ENCODE measurements at places on chromosomes 12 and 14.

DNA sequence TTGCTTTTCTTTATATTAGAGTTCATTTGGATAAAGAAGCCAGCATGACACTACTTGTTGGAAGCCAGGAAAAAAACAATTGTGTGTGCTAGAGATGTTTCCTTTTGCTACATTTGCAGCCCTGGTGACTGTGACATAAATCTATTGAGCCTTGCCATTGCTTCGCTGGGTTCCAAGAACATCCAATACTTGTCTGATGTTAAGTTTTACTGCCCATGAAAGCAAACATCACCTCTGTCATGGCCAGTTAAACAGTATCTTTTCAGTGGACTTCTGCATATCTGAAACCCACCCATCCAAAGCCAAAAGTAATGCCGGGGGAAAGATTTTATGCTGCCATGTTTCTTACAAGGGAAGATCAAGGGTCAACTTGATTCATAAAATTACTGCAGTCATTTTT, 184.0 kb downstream of the MSRB3 start:
- no peak for DNase-seq

DNA sequence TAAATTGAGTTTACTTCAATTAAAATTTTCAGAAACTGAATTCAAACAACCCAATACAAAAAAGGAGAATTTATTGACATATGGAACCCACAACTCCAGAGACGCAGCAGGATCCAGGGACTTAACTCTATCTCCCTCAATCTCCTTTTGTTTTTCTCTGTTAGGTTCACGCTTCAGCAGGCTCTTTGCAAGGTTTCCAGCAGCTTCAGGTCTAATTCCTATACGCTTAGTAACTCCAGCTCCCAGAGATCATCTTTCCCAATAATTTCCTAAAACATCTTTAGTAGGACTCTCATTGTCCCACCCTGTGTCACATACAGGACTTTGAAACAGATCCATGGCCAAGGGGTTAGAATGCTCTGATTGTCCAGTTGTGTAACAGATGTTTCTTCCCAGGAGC, 175.2 kb downstream of the RMST start:
- DNase-seq: no peak

DNA sequence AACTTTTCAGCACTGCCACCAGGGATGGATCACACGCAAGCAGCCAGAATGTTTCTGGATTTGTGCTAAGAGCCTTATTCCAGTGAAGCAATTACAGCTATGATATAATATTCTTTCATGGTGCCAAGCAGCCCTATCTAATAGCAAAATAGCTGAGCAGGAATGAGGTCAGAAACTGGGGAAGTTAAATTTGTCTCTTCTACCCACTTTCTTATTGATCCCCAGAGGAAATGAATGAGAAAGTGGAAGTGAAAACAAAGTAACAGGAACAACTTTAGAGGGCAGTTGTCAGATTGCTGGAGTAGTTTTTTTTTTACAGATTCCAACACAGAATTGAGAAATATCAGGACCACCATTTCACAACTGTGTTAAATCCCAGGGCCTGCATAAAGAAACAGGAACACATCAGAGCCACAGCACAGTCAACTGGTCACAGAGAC, 44.8 kb downstream of the GCH1 start:
- peak; percentile 24 for DNase-seq

GRCh38 chr14:102315121-102315520, 4.4 kb upstream of the ZNF839 start:
- no peak for DNase-seq

DNA sequence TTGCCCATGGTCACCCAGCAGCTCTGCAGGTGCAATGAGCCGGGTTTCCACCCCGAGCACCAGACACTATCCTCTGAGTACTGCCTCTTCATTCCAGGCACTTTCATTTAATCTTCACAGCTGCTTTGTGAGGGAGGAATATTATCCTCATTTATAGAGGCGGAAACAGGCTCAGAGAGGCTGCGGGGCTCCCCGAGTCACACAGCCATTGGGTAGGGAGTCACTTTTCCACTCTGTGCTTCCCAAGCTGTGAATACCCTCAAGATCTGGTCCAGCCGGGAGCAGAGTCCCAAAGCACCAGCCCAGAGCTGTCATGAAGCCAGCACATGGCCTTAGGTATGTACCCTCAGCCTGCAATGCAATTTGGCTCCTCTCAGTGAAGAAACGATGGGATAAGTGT, 51.7 kb upstream of the RIN3 start:
- no peak for DNase-seq

DNA sequence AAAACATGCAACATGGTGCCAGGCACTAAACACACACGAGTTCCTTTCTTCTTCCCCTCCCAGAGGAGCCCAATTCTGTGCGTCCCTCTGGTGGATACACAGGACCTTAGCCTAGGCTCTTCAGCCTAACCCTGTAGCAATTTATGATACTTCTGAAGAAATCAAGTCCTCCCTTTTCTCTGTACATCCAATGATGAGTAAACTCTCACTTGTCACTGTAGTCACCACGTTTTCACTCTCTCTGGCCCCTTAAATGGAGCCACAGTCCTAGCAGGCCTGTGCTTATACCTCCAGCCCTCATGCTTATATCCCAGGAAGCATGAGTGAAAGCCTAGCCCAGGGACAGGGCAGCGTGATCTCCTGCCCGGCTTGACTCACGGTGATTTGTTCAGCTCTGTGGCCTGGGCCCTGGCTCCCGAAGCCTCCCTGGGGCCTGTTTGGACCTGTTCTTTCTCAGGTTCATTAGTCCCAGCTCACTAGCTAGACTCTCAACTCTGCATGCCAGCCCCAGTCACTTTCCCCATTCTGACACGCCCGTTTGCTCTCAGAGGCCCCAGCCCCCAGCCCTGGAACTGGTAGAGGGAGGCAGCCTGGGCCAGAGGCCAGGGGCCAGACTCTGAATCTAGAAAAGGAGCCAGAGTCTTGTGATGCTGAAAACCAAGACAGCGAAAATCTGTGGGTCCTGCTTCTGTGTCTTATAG, 24.1 kb upstream of the PLEKHG3 start:
- DNase-seq: peak; percentile 14

DNA sequence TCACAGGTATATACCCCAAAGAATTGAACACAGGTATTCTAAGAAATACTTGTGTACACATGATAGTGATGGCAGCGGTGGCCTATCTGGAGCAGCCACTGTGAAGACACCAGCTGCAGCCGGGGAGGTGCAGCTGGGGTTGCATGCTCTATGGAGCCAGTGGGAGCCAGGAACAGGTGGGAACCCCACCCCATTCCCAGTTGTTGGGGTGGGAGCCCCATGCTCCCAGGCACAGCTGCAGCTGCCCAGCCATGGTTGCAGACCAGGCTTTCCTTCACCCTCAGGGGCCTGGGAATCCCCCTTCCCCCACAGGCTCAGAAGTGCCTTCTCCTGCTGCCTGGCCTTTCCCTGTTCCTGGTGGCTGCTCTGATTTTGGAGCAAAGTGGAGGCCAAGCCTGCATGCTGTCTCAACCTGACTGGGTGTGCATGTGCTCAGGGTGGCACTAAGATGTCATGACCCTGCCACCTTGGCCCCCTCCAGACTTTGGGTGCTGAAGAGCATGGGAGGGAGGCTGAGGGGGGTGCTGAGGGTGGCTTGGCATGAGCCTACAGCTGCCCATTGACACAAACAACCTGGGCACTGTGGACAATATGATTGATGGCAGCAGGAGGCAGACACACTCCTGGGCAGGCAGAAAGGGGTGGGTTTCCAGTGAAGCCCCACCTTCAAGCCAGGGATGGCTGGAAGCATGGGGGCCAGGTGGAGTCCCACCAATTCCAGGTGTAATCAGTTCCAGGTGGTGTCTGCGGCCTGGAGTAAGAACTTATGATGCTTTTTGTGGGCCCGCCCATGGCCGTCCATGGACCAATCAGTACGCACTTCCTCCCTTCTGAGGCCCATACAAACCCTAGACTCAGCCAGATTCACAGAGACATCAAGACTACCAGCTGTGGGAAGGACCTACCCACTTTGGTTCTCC, 234.7 kb downstream of the ADGRD1 start:
- no peak for DNase-seq

- peak; percentile 35 for DNase-seq
Observed at GRCh38 chr14:52077256-52077979, 8.6 kb upstream of the NID2 start.

GRCh38 chr12:130162267-130162666, at the start of gene FZD10:
TSS of gene FZD10 (plus strand) at chr12:130162464. CDS start at chr12:130162943, 479 bp downstream.
- peak; percentile 17 for DNase-seq

DNA sequence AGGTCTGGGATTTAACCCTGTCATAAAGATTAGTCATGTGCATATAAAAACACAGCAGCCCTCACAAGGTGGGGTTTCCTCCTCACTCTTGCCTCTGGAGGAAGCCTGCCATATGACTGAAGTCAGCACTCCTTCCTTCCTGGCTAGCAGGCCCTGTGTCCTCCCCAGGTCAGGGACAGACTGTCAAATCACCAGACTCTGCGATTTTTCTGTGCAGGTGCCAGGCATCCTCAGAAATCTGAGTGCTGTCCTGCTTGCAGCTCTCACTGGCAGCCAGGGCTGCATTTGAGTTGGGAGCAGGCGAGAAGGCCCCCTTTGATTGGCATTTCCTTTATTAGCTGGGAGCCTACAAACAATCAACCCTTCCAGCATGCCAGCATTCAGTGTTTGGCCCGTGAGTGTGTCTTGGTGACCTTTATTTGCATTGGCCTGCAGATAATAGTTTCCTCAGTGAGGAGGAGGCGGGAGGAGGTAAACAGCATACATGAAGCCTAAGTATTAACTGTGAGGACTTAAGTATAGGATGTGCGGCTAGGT, 183.8 kb upstream of the ARHGAP5 start:
- no peak for DNase-seq

GRCh38 chr12:12590961-12591360, 20.7 kb upstream of the CREBL2 start:
- DNase-seq: no peak

- no peak for DNase-seq
Observed at GRCh38 chr14:87065366-87065765, 927.6 kb downstream of the GALC start.

- no peak for DNase-seq
Observed at GRCh38 chr12:24256684-24257083, 307.2 kb upstream of the SOX5 start.

DNA sequence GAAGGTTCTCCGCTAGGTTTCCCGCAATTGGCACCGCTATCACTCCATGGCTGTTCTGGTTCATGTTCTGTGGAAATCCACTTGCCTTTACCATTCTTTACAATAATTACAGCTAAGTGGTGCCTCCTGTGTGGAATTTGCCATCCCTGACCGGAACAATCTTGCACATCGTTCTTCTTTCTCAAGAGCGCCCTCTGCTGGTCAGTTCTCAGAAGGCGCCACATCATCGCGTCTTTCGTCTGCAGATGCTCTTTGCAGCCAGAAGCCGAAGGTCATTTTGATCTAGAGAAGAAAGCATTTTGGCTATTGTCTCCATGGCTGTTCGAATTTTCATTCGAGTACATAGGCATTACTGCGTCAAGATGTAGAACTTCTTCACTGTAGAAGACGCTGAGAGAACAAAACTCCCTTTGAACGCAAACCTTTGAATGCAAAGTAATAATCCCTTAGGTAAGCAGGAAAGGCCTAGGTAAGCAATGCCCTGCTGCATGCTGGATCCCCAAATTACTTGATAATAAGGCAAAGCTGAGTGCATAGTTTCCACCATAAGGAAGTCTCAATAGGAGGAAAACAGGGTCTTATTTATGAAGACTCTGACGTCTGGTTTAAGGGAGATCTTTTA, 10.1 kb upstream of the RTRAF start:
- DNase-seq: peak; percentile 93

GRCh38 chr12:56230432-56231183, 757 bp downstream of the SLC39A5 start:
- no peak for DNase-seq

DNA sequence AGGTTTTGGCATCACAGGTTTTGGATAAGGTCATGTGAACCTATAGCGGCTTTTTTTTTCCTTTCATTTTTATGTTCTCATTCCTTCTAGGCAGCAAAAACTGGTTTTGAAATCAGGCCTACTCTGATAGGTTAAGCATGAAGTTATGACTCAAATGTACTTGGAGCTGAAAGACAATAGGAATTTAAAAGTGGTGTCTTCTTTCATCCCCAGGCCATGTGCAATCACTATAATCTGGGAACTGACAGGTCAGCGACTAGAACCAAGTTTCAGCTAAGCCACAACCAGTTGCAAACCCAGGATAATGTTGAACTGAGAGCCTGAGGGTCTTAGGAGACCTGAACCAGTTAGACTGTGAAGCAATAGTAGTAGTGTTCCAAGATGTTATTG, 74.3 kb downstream of the ANO6 start:
- DNase-seq: peak; percentile 83

Measured in adipocyte (in vitro differentiated cells).